ENCODE measurements at places on chromosomes 3 and 15.

DNA sequence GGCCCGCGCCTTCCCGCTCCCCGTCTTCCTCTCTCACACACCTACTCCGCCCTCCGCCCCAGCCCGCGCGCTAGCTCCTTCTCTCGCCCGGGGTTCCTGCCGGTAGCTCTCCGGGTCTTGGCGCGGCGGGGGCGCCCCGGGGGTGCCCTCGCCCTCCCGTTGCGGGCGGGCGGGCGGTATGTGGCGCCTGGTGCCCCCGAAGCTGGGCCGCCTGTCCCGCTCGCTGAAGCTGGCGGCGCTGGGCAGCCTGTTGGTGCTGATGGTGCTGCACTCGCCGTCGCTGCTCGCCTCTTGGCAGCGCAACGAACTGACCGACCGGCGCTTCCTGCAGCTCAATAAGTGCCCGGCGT lies 507 bp downstream of the DIPK2A start:
- peak; percentile 21 for DNase-seq

DNA sequence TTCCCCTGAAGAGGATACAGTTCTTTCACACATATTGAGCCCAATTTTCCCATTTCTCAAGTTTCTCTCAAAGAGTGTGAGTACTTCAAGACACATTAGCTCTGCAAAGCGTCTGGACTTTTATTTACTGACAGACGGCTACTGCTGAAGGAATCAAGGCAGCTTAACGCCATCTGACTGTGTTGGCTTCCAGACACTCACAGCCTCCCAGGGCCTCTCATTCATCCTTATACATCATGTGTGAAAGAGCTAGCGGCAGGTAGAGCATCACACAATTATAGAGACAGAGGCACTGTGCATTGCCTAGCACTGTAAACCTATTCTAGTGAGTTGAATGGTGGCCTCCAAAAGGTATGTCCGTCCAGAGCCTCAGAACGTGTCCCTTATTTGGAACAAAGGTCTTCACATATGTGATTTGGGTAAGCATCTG lies 284.1 kb upstream of the STT3B start:
- no peak for DNase-seq

DNA sequence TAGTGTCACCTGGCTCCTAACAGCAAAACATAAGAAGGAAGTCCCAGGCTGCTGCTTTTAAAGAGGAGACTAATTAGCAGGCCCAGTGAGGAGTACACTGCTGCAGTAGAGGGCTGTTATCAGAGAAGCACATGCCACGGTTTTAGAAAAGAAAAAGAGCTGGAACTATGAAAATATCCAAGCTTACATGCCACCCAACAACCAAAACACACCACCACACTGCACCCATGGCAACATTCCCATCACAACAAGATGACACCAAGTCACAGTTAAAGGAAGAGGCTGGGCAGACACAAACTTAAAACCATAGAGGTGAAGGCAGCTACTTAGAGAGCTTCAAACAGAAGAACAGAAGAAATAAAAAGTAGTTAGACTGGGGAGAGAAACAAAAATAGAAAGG lies 37.0 kb downstream of the NPTN start:
- no peak for DNase-seq

- no peak for DNase-seq
Observed at GRCh38 chr3:127438371-127438770, 150.5 kb upstream of the PRR20G start.

GRCh38 chr3:128502712-128503111 lies 9.7 kb upstream of the GATA2 start:
- DNase-seq: no peak

DNA sequence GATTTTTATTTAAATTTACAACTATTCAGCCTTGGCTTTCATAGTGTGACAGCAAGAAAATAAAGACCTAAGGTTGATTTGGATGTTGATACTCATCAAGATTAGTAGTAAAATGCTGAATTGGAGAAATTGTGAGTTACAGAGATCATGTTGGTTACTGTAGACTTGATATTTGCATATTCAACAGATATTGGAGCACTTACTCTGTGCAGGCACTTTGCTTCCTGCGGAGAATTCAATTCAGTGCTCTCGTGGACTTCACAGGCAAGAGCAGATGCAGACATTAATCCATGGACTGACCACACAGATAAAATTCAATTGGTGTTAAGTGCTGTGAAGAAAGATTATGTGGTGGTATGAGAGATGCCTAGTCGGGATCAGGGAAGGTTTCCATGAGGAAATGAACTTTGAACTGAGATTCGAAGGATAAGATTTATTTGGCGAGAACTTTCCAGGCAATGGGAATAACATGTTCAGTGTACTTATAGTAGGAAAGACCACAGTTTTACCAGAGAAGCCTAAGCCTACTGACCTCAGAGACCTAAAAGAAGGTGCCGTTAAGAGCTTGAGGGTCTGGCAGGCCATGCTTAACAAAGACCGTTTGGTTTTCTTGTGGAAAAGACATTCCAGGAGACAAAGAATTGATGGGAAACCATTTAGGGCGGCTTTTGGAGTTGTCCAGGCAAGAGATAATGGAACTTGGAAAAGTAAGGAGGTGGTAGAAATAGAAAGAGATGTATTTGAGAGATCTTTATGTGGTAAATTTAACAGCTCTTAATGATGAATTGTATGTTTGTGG lies 4.3 kb downstream of the SELENOT start:
- no peak for DNase-seq

- no peak for DNase-seq
Observed at GRCh38 chr15:38425269-38425668, 28.7 kb upstream of the FAM98B start.

GRCh38 chr15:89675606-89676005 lies 3.6 kb downstream of the PLIN1 start:
- no peak for DNase-seq

- DNase-seq: no peak
Observed at GRCh38 chr15:93146196-93146595, 57.2 kb upstream of the RGMA start.

DNA sequence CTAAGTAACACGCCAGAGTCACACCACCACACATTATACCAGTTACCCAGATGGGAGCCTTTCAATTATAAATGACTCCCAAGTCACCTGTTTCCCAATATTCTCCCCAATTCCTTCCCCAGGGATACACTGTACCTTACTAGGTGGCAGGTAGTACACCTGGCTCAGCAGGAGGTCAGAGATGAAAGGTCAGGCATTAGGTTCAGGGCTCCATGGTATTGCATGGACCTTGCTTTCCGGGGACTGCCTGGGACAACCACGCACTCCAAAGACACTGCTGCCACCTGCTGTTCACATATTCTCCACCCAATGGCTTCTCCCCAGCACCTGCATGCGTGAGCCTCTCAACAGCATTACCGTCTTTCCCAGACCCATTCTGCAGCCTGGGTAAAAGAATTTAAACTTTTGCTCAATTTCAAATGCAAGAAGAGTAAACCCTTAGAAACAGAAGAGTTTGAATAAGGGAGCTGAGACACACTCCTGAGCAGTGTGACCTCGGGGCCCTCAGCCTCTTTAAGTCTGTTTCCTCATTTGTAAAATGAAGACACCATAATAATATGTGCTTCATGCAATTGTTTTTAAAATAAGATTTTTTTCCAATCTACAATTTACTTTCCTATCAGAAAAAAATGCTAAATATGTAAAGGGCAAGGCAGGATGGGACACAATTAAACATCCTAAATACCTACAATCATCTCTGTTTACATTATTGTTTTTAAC lies 28.0 kb upstream of the LACTB start:
- DNase-seq: peak; percentile 87

GRCh38 chr3:160154033-160154432 lies 71.2 kb upstream of the C3orf80 start:
- DNase-seq: no peak

DNA sequence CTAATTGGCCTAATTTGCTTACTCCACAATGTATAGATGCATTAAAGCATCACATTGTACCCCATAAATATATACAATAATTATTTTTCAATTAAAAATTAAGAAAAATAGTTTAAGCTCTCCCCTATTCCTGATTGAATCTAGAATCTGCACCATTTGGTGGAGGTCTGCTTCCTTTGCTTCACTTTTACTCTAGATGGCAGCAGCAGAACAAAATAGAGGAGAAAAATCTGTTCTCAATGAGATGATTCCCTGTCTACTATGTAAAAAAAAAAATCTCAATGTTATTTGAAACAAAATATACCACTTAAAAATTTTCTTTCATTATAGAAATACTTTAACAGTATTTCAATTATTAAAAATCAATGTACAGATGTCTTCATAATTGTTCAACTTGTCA lies 109.6 kb upstream of the FXR1 start:
- DNase-seq: no peak

DNA sequence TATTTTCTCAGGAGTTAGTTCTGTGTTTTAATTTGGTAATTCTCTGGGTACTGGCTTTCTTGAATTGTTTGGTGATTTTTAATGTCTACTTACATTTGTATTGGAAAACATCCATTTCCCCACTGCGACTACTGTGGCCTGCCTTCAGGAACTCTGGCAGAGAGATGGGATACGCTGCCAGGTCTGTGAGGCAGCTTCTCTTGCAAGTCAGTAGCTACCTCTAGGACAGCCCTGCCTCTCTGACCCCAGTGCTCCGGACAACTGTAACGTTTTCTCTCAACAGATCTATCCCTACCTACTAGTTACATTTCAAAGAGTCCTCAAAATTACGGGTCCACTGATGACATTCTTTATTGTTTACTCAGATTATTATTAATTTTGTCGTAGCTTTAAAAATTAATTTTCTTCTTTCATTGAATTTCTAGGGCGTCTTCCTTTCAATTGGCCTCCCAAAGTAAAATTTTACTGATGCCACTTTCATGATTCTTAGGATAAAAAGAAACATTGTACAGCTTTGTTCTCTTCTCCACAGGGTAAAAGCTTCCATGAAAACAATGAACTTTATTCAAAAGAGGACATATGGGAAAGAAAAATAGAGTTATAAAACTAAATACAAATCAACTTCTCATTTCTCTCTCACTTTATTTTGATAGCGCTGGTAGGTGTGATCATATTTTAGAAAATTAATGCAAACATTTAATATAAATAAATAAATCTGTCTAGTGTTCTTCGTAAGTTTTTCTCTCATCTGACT lies 123.2 kb upstream of the GOLGA8J start:
- no peak for DNase-seq

GRCh38 chr15:80105595-80105994 lies 46.1 kb downstream of the ZFAND6 start:
- DNase-seq: no peak

GRCh38 chr15:39052323-39052705 lies 487.7 kb upstream of the RASGRP1 start:
- DNase-seq: no peak

- no peak for DNase-seq
Observed at GRCh38 chr3:182981038-182981380, 671 bp upstream of the DCUN1D1 start.

- DNase-seq: no peak
Observed at GRCh38 chr3:34504366-34504765, 705.9 kb downstream of the PDCD6IP start.

DNA sequence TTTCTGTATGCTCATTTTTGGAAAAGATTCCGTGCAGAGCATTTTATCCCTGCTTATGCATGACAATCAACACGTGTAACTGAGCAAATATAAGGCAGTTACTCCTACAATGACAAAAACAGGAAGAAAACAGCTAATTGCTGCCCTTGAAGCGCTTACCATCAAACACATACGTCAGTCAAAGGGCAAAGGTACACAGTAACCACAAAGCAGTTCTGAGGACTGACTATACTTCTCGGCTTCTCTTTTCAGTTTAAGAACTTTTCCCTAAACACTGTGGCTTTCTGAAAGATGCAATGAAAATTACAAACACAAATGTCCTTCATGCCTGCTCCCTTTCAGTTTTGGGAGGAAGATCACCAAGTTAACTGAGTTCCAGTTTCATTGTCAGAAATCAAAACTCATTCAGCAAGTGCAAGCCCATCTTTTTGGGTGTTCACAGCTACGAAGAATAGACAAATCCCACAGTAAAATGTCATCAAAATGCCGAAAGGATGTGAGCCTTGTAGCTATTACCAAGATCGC lies 602.8 kb downstream of the FOXP1 start:
- DNase-seq: no peak

- DNase-seq: no peak
Observed at GRCh38 chr3:150412561-150413231, 4.6 kb downstream of the TSC22D2 start.

GRCh38 chr3:115072265-115073021 lies 74.6 kb downstream of the ZBTB20 start:
- no peak for DNase-seq

DNA sequence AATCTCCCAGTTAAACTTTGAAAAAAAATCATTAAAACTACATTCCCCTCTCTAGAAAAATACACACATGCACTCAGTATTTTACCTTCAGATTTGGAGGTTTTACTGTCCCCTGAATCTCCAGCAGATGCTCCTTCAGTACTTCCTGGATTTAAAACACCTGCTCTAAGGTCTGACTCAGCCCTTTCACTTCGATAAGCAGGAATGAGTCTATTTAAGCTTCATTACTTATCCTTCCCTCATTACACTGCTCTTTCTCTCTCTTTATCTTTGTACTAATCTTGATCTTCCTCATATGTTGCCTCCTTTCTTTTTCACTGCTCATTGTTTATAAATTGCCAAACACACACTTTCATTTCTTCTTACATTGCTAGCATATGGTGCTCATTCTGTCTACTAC lies 443.9 kb downstream of the DIPK2A start:
- no peak for DNase-seq

GRCh38 chr3:32867954-32868353 lies 50.2 kb downstream of the TRIM71 start:
- no peak for DNase-seq

DNA sequence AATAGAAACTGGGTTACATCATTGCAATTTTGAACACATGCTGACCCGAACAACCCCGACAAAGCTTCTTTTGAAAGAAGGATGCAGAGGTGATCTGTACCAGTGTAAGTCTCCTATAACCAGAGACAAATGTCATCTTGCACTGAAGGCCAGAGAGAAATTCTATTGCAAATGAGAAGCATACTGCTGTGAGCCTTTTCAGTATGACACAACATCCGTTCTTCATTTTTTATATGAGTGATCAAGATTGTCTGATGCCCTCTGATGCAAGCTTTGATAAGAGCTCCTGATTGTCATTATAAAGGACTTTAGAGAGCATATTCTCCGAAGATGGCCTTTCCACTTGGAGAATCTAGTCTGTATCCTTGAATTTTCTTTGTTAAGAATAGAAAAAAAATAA lies 36.9 kb downstream of the PCOLCE2 start:
- no peak for DNase-seq

DNA sequence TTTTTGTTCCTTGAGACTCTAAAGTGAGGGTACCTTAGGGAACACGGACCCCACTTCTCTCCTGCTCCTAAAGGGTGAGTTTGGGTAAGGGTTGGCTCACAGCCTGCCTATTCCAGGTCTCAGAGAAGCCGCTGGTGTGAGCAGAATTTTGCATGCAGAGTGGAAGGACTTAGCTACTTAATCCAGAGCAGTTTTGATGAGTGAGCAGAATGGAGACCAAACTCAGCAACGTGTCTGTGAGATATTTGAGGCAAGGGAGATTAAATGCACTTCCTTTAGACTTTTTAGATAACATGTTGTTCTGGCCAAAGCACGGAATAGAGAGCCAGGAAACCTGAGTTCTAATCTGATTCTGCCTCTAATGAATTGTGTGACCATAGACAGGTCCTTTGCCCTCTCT lies 5.1 kb downstream of the SLC24A1 start:
- DNase-seq: no peak

All from H1 (cell line).